ENCODE measurements at places on chromosomes 7 and 10. TPM values are rescaled to one million over a fixed set of nuclear protein-coding genes. Genes with fewer than 3 reads are reported as not detected.

The NME8 gene
- total RNA-seq: not detected

The HKDC1 gene
- 13.7 TPM for total RNA-seq

The COBL gene
- 4.1 TPM for total RNA-seq

The FAM237B gene
- not detected for total RNA-seq

The NKX1-2 gene
- not detected for total RNA-seq

The FUOM gene
- 17.3 TPM for total RNA-seq

The STEAP2 gene
- 4.2 TPM for total RNA-seq

The CDC14C gene
- not detected for total RNA-seq

The MUC12 gene
- total RNA-seq: 12.5 TPM

The NUTM2E gene
- total RNA-seq: 0.31 TPM

The HPSE2 gene
- total RNA-seq: not detected

The ARHGEF35 gene
- 0.18 TPM for total RNA-seq

The TRIM50 gene
- not detected for total RNA-seq

The SP8 gene
- not detected for total RNA-seq

The SIRT1 gene
- 19.7 TPM for total RNA-seq

The NUDT5 gene
- 125 TPM for total RNA-seq

The OR2A5 gene
- not detected for total RNA-seq

The KLLN gene
- 0.64 TPM for total RNA-seq

The VAX1 gene
- 0.97 TPM for total RNA-seq

The TYW1B gene
- total RNA-seq: 2.2 TPM

The XRCC2 gene
- 3.5 TPM for total RNA-seq

The HOXA6 gene
- 1.6 TPM for total RNA-seq

The STAG3 gene
- 0.23 TPM for total RNA-seq

The CABCOCO1 gene
- total RNA-seq: 0.19 TPM

The LRRN3 gene
- total RNA-seq: 0.04 TPM

The VTI1A gene
- 13.3 TPM for total RNA-seq

The RAB11FIP2 gene
- 8.5 TPM for total RNA-seq

The HIP1 gene
- 24.5 TPM for total RNA-seq

The WEE2 gene
- not detected for total RNA-seq

The DLG5 gene
- total RNA-seq: 31.3 TPM

The ACSL5 gene
- total RNA-seq: 0.13 TPM

The ZPBP gene
- not detected for total RNA-seq

The BRI3 gene
- total RNA-seq: 167 TPM

The MYOF gene
- 222 TPM for total RNA-seq

The MRPL32 gene
- total RNA-seq: 69.5 TPM

The BZW2 gene
- total RNA-seq: 96.8 TPM

The MACC1 gene
- not detected for total RNA-seq

The TMEM196 gene
- not detected for total RNA-seq

The AGBL3 gene
- total RNA-seq: 1.5 TPM

The GHRHR gene
- not detected for total RNA-seq

The COL28A1 gene
- total RNA-seq: 0.98 TPM

The OPN1SW gene
- not detected for total RNA-seq

The PIP gene
- 0.36 TPM for total RNA-seq

The LBX1 gene
- total RNA-seq: not detected

The ELFN1 gene
- total RNA-seq: 0.23 TPM
